Purkinje cell (primary cell): ENCODE measurements at places on chromosomes 2 and 18. TPM values are rescaled to one million over a fixed set of nuclear protein-coding genes. Genes with fewer than 3 reads are reported as not detected.

SLC9A4 gene
- polyA plus RNA-seq = 0.11 and 0.15 TPM in 2 replicates

CDH2 gene
- 101 and 121 TPM in 2 replicates for polyA plus RNA-seq

CFC1 gene
- 0.39 and 0.85 TPM in 2 replicates for polyA plus RNA-seq

OXER1 gene
- not detected in 2 replicates for polyA plus RNA-seq

CLIP4 gene
- 30.5 and 34.1 TPM in 2 replicates for polyA plus RNA-seq

RAB6C gene
- 2.8 TPM in 1 of 2 replicates, not detected in the other for polyA plus RNA-seq

KCNE4 gene
- not detected in 2 replicates for polyA plus RNA-seq
